ENCODE measurements at places on chromosomes 2 and 18. TPM values are rescaled to one million over a fixed set of nuclear protein-coding genes. Genes with fewer than 3 reads are reported as not detected.

- no peaks in the 10 kb centered on the region for H3K27me3 ChIP-seq
- H3K36me3 ChIP-seq: peaks cover 20% of the 10 kb centered on the region
- H3K4me3 ChIP-seq: no peak overlapping the region
- H3K27ac ChIP-seq: no peak overlapping the region
- no peaks in the 10 kb centered on the region for H3K4me1 ChIP-seq
Measured at GRCh38 chr2:42314892-42315468, 46.0 kb downstream of the COX7A2L start.

- H3K36me3 ChIP-seq: no peaks in the 10 kb centered on the region
- H3K4me3 ChIP-seq: no peak overlapping the region
- no peaks in the 10 kb centered on the region for H3K27me3 ChIP-seq
- no peak overlapping the region for H3K27ac ChIP-seq
- no peaks in the 10 kb centered on the region for H3K4me1 ChIP-seq
- no peak for DNase-seq
Measured at GRCh38 chr2:166881177-166881576, 7.1 kb upstream of the XIRP2 start.

- no peak overlapping the region for H3K4me3 ChIP-seq
- DNase-seq: no peak
- H3K4me1 ChIP-seq: no peaks in the 10 kb centered on the region
- H3K27ac ChIP-seq: no peak overlapping the region
- no peaks in the 10 kb centered on the region for H3K36me3 ChIP-seq
Measured at GRCh38 chr18:30709595-30709994, 332.9 kb downstream of the DSC3 start.

GRCh38 chr2:1626271-1626681, 118.0 kb downstream of the PXDN start:
- no peak overlapping the region for H3K27ac ChIP-seq
- DNase-seq: no peak
- no peaks in the 10 kb centered on the region for H3K4me1 ChIP-seq

DNA sequence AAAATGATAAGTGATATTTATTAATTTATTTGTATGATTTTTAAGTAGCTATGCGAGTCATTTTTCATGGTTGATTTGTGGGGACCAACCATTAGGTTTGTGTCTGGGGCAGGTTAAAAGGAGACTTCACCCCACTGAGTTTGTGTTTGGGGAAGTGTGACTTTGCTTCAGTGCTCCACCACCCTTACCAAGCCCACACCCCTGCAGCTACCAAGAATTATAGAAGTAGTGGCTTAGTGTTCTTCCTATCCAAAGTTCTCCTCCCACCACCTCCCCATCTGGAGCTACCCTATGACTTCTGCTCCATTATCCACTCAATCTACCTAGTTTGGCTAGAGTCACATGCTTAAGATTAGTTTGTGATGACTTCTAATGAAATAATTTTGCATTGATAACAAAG, 182.1 kb upstream of the ZEB2 start:
- no peaks in the 10 kb centered on the region for H3K4me1 ChIP-seq
- no peak for DNase-seq
- H3K27me3 ChIP-seq: no peaks in the 10 kb centered on the region
- no peaks in the 10 kb centered on the region for H3K36me3 ChIP-seq

DNA sequence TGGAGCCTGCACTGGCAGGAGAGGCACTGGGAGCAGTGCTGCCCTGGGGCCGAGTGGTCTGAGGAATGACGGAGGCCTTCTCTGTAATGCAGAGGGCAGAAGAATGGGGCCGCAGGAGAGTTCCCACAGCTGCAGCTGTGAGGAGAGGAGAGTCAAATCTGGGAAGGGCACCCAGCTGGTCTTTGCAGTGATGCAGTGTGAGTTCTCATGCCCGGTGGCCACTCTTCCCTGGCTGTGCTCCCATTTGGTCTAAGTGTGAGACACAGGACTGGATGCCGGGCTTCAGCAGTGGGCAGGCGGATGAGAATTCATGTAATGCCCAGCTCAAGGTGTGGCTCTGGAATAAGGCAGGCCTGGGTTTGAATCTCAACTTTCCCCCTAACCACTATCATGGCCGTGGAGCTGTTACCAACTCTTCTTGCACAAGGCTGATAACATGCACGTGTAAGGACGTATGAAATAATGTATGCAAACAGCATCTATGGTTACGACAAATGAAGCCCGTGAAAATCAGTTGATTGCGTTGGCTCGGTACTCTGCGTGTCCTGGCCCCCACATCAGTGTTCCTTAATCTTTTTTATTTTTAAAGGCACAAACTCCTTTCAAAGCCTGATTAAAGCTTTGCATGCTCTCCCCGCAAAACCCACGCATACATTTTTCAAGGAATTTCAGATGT, 71.6 kb downstream of the ACKR3 start:
- H3K27me3 ChIP-seq: no peaks in the 10 kb centered on the region
- no peaks in the 10 kb centered on the region for H3K4me1 ChIP-seq
- no peak overlapping the region for H3K27ac ChIP-seq
- no peak for DNase-seq
- H3K36me3 ChIP-seq: no peaks in the 10 kb centered on the region

DNA sequence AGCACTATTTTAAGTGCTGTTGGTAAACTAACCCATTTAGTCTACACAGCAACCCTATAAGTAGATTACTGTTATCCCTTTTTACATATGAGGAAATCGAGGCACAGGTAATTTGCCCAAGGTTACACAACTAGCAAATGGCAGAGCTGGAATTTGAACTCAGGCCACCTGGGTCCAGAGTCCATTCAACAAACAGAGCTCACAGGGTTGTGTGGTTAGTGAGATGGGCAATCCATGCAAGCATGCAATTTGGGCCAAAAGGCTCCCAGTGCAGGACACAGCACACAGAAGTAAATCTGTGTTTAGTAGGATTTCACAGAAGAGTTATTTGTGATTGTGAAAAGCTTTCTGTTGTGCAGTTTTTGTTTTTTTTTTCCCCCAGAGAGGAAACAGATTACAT, 187.8 kb upstream of the MSH6 start:
- DNase-seq: no peak
- no peak overlapping the region for H3K4me3 ChIP-seq
- H3K36me3 ChIP-seq: no peaks in the 10 kb centered on the region
- H3K27me3 ChIP-seq: no peaks in the 10 kb centered on the region
- no peaks in the 10 kb centered on the region for H3K4me1 ChIP-seq
- no peak overlapping the region for H3K27ac ChIP-seq

DNA sequence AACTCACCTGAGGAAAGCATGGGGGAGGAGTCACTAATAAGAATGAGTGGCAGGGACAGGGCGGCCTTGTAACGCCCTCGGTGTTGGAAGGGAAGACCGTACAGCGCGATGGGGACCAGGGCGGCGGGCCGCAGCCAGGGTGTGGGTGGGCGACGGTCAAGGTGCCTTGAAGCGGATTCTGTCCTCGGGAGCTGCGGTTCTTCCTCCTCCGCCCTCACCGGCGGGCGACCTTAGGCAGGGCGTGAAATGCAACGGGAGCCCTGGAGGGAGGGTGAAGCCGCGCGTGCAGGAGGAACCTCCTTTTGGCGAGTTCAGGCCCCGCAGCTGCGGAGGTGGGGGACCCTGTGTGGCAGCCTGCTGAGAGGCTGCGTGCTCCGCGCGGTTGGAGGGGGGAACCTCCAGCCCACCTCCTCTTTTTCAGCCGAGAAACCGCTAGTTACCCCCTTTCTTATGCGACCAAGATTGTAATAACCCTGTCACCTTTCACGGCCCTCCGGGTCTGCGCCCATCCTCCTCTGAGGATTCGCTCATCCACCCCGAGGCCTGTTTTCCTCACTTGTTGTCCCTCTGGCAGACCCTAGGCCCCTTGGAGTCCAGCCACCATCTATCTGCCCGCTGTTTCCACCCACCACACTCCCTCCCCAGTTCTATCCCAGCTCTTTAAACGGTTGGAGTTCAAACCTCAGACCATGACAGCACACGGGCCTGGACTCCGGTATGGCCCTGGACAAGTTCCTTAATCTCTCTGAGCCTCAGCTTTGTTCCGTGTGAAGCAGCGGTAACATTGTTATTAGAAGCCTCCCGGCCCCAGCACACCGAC, 823 bp upstream of the RNU2-63P start:
- H3K27ac ChIP-seq: peak overlapping the region; percentile 95

- H3K27ac ChIP-seq: no peak overlapping the region
- H3K36me3 ChIP-seq: no peaks in the 10 kb centered on the region
- no peak overlapping the region for H3K4me3 ChIP-seq
- no peak for DNase-seq
- no peaks in the 10 kb centered on the region for H3K27me3 ChIP-seq
- H3K4me1 ChIP-seq: peaks cover 7% of the 10 kb centered on the region
Measured at GRCh38 chr2:234411793-234412192, 85.1 kb downstream of the ARL4C start.

DNA sequence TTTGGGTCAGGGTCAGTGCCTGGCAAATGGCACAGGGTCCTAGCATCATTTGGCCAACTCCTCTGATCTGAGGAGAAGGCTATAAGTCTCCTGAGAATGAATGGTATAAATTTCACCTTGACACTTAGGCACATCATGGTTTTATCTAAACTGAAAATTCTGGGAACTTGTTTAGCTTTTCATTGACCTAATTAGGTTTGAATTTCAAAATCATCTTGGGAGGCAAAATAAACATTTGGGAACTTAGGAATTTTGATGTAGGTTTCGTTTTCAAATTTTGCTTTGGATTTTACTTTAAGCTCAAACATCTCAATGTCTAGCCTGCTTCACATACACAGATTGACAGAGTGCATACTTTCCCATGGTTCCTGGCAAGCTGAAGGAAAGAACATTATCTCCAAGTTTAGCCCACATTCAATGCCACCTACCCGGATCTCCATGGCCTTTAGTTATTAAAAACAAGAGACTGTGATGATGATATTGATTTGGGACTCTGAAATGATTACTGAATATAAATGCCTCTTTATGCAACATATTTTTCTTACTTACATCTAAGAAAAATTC, 44.5 kb downstream of the MYOM1 start:
- H3K27me3 ChIP-seq: no peaks in the 10 kb centered on the region
- H3K4me1 ChIP-seq: no peaks in the 10 kb centered on the region
- DNase-seq: no peak
- H3K27ac ChIP-seq: no peak overlapping the region
- H3K36me3 ChIP-seq: no peaks in the 10 kb centered on the region

DNA sequence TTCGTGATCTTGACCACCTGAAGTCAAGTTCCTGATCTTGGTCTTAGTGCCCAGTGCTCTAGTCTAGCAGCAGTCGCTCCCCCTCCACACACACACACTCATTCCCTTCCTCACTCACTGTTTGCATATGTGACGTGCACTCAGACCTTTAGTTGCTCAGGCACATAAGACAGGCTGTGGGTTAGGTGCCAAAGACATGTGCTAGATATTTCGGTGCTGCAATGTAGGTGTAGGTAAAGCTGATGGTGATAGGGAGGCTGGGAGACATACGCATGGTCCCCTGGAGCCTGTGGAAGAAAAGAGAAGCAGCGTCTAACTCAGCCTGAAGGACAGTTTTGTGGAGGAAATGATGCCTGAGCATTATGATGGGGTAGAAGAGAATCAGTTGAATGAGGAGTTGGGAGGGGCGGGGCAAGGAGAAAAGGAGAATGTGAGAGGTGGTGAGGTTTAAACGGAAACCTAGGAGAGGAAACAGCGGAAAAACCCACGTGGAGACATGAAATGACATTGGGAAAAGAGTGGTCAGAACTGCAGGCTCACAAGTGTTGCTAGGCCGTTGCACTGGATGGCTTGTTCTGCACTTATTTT, 3.8 kb downstream of the TTC39C start:
- H3K27ac ChIP-seq: no peak overlapping the region
- peaks cover 77% of the 10 kb centered on the region for H3K4me1 ChIP-seq
- peak overlapping the region; percentile 33 for H3K4me3 ChIP-seq
- peaks cover 10% of the 10 kb centered on the region for H3K36me3 ChIP-seq
- H3K27me3 ChIP-seq: no peaks in the 10 kb centered on the region

GRCh38 chr2:223774193-223774592, 63.2 kb downstream of the AP1S3 start:
- H3K36me3 ChIP-seq: no peaks in the 10 kb centered on the region
- H3K27ac ChIP-seq: no peak overlapping the region
- H3K27me3 ChIP-seq: no peaks in the 10 kb centered on the region
- no peaks in the 10 kb centered on the region for H3K4me1 ChIP-seq
- no peak overlapping the region for H3K4me3 ChIP-seq
- no peak for DNase-seq

DNA sequence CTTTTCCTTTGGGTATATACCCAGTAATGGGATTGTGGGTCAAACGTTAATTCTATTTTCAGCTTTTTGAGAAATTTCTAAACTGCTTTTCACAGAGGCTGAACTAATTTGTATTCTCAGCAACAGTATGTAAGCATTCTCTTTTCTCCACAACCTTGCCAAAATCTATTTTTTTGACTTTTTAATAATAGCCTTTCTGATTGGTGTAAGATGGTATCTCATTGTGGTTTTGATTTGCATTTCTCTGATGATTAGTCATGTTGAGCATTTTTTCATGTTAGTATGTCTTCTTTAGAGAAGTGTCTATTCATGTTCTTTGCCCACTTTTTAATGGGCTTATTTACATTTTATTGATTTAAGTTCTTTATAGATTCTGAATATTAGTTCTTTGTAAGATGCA, 145.5 kb downstream of the TRABD2A start:
- no peaks in the 10 kb centered on the region for H3K27me3 ChIP-seq
- DNase-seq: no peak
- no peaks in the 10 kb centered on the region for H3K36me3 ChIP-seq
- H3K4me1 ChIP-seq: peaks cover 2% of the 10 kb centered on the region
- H3K27ac ChIP-seq: no peak overlapping the region

- no peak overlapping the region for H3K27ac ChIP-seq
- H3K27me3 ChIP-seq: no peaks in the 10 kb centered on the region
- H3K36me3 ChIP-seq: peaks cover 71% of the 10 kb centered on the region
- H3K4me3 ChIP-seq: no peak overlapping the region
Measured at GRCh38 chr18:45863469-45863868, 38.0 kb downstream of the SIGLEC15 start.

DNA sequence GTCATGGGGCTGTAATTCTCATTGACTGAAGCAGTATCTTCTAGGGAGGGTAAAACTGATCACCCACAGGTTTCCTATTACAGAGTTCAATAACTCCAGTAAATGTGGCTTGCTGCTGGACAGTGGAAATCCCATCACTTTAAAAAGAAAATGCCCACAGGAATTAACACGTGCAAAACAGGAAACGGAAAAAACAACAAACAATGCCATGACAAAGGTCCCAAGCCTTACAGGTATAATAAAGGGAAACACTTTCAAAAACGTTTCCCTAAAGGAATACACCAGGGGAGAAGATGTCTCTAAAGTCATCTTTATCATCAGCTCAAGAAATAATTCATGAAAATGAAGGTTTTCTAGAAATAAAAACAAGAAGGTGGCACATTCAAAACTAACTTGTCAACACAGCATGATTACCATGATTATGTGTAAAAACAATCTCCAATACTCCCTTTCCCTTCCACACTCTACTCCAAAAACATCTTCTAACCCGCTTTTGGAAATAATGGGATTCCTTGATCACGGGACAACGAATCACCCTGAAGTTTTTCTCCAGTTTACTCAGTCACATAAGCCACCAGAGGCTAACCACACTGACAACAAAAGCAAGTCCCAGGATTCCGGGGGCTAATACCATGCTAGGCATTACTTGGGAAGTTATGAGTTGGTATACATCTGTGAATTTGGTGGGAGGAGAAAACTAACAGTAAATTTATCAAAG, 167.9 kb downstream of the TCF4 start:
- no peak for DNase-seq
- H3K27ac ChIP-seq: no peak overlapping the region
- H3K27me3 ChIP-seq: no peaks in the 10 kb centered on the region
- no peak overlapping the region for H3K4me3 ChIP-seq
- no peaks in the 10 kb centered on the region for H3K36me3 ChIP-seq

- no peaks in the 10 kb centered on the region for H3K27me3 ChIP-seq
- no peak for DNase-seq
- no peak overlapping the region for H3K27ac ChIP-seq
- H3K4me3 ChIP-seq: no peak overlapping the region
- no peaks in the 10 kb centered on the region for H3K36me3 ChIP-seq
- H3K4me1 ChIP-seq: no peaks in the 10 kb centered on the region
Measured at GRCh38 chr2:103284750-103285149, 522.9 kb downstream of the TMEM182 start.

The MPHOSPH10 gene
- 65.4 TPM for total RNA-seq

The SIX2 gene
- 0.09 TPM for total RNA-seq

The RSAD2 gene
- total RNA-seq: 1.00 TPM

The CBLN2 gene
- total RNA-seq: not detected

The IL36G gene
- total RNA-seq: not detected
